ENCODE measurements at places on chromosomes 1 and 21.

- no peak for DNase-seq
Measured at GRCh38 chr1:27999055-27999454, 39.3 kb downstream of the XKR8 start.

DNA sequence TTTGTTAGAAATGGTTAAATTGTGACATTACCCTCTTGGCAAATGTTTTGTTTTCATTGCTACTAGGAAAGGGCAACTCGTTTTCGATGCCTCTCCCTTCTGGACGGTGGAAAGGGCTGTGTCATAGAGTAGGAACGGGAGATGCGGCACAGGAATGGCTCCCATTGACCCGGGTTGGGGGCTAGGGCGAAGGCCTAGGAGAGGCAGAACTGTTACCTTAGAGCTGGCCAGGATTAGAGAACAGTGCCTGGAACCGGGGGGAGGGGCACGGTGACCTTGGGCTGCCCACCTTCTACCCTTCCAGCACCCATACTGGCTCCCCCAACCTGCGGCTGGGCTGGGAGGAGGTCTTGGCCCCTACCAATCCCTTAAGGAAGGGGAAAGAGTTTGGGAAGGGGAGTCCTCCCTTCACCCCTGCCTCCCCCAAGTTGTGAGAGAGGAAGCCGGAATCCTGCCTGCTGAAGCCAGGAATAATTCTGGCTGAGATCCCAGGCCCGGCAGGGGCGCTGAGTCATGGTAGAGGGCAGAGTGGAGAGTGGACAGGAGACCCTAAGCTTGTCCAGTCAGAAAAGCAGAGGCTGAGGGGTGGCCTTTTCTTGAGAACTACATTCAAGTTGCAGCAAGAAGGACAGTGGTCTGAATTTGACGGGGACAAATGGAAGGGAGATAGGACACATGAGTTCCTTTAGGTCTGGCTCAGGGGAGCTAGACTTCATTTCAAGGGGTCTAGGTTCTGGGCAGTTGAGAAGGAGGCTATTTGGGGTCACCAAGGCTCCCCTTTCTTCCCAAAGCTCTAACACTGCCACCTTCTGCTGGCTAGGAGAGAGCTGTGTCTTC, 8.2 kb downstream of the LMNA start:
- peak; percentile 75 for DNase-seq

DNA sequence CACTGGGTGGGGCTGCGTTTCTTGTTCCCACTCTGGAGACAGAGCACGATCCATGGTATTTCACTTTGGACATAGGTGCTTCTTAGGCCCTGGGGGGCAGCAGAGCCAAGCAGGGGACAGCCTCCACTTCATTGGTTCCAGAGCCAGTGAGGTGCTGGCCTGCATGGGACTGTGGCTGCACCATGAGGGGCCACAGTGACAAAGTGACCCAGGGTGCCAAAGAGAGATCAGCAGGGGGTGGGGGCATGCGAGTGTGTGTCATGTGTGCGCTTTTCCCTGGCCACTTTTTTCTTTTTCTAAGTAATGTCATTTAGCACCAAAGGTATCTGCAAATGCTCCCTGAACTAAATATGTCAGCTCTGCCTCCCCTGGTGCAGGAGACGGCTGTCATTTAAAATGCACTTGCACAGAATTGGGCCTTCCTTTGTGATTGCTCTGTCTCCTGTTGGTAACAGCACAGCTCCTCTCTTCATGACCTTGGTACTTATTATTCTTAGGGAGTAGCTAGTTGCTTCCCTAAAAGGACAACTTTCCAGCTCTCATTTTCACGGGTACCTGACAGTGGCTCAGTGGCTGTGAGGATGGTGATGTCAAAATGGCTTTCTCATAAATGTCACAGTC, 75.5 kb upstream of the VAMP3 start:
- no peak for DNase-seq

- DNase-seq = no peak
Measured at GRCh38 chr1:179194068-179194537, 35.4 kb downstream of the ABL2 start.

DNA sequence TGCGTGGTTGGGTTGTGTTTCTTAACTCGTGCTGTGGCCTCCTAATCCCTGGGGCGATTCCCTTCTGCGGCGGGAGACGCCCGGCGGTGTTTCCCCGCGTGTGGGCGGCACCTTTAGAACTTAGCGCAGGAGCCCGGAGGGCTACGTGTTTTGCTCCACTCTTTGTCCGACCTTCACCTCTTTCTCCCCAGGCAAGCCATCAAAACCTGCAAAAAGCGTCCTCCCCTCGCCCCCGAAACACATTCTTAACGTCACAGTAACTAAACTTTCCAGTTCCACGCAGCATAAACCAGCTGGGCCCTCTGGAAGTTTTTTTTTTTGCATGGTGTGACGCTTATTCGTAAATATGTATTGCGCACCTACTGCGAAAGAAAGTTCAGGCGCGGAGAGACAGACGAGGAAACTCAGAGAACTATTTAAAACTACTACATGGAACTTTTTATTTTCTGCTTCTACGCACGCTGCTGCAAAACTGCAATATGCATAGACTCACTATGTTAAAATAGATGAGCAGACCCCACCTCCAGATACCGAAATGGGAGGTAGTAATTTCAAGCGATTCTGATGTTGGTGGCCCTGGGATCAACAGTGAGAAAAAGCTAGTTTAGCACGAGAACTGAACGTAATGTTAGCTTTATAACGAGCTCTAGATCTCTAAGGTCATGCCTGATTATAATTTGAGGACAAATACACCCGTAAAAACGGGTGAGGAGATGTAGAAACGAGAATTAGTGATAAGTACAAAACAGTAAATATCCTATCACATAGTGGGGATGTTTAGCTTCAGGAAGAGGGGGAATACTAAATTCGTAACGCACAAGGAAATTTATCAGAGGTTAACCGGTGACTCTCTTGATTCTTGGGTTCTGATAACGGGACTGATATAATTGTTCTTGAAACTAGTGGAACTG, 920 bp downstream of the MTR start:
- DNase-seq = peak; percentile 23

DNA sequence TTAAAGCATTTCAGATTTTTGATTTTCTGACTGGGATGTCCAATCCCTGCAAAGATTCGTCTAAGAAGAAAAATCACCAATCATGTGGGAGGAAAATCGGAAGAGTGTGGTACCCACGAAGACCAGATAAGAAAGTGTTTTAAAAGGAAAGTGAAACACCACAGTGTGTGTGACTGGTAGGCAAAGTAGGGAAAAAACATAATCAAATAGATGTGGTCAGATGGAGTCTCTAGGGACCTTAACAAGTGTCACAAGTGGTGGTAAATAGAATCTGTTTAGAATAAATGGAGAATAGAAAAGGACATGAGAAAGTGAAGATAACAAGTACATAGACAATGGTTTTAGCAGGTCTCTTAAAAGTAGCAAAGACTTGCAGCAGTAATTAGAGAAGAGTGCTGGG, 154.6 kb downstream of the SLC30A10 start:
- DNase-seq = no peak

DNA sequence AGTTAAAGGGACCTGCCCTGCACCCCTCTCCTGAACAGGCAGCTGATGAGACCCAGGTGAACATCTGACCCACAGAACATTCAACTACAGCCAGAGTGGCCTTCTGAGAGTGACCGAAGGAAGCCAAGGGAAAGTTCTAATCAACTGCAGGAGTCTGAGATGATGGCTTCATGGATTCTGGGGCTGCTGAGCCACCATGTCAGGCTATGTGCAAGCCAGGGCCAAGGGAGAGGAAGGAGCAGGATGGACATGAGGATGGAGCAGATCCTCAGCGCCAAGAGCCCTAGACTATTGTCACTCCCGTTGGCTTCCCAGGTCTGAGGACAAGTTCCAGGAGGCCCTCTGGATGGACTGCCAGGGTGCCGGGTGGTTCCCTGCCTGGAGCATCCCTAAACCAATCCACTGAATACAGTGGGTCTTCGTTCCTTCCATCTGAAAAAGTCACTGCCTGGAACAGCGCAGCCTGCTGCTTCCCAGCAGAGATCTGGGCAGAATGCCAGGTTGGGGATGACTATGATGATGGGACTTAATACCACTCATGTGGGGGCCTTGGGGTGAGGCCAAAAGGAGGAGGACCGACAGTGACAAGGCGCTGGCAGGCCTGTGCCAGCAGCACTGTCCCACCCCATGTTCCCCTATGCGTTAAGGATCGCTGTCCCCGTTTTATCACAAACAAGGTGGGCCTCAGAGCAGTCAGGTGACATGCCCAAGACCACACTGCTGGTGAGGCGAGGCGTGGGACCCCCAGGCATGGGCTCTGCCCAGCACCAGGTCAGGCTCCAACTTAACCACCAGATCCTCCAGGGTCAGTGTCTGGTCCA, 19.8 kb downstream of the SPOCD1 start:
- no peak for DNase-seq

DNA sequence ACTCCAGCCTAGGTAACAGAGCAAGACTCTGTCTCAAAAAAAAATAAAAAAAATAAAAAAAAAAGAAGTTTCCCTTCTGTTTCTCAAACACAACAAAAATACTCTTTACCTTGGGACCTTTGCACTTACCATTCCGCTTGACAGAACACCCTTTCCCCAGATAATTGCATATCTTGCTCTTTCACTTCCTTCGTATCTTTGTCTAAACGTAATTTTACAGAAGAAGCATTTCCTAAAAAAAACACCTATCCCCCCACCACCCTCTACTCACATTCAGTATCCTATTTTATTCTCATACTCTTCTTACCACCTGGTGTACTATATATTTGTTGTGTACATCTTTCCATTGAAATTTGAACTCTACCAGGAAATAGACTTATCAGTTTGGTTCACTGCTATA, 32.7 kb downstream of the ASH1L start:
- DNase-seq = no peak

- DNase-seq = no peak
Measured at GRCh38 chr1:54549181-54549924, 1.3 kb downstream of the ACOT11 start.

DNA sequence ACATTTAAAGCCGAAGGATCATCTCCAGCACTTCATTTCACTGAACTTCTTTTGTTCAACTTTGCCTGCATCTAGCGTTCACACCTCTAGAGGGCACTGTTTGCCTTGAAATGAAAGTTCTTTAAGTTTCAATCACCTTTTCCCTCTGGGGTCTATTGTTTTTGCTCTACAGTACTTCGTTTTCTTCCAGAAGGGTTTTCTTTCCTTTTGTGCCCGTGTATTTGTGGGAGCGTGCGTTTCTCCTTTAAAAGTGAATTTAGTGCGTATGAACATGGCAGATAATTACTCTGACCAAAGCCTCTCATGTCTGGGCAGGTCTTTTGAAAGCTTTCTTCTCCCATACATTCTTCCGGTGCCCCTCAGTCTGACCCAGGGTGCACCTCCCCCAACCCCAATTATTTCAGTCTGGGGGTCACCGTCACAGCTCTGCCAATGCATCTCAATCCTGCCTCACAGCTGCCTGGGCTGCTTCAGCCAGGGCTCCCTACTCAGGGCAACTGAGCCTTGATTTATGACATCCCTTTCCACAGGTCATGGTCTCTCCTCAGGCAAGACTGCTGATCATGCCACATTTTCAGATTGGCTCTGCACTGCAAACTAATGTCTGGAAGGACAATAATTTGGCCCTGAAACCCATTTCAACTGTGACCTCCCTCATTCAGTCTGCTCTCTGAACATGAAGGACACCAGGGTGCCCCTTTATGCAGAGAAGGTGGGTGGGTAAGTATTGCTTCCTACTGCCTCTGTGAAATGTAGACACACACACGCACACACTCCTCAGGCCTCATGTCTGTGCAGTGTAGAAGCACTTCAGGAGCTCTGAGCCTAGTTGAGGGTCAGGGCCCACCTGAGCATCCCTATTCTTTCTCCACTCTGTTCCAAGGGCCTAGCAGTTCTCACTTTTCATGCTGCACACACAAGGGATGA, 88.6 kb downstream of the NUF2 start:
- peak; percentile 20 for DNase-seq

- no peak for DNase-seq
Measured at GRCh38 chr1:224219011-224219611, 36.1 kb downstream of the DEGS1 start.

- no peak for DNase-seq
Measured at GRCh38 chr1:171506525-171507304, 21.4 kb downstream of the PRRC2C start.

- DNase-seq = no peak
Measured at GRCh38 chr1:234565132-234565531, 44.8 kb downstream of the IRF2BP2 start.

DNA sequence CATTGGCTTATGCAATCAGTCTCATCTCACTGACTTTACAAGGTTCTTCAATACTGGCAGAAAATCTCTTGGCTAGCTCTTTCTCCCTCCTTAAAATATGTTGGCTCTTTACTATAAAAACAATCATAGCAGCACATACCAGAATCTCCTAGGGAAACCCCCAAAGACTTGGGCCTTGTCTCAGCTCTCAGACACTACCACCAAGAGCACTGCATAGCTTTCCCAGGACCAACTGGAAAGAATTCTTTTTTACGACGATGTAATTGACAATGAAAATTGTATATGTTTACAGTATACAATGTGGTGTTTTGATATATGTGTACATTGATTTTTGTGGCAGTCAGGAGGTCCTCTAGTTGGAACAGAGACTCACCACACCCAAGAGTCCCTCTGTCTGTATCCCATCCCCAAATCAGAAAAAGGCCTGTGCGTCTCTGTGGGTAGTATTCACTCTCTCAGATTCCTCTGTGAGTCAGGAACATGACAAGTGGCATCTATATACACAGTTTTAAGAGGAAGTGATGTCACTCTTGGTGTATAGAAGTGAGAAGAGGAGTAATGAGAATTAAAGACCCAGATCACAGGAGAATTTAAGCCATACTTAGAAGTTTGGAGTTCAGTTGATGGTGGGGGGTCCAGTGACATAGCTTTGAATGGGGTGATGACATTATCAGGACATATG, 21.1 kb downstream of the SMAP2 start:
- no peak for DNase-seq

- DNase-seq = no peak
Measured at GRCh38 chr1:17403081-17403480, 31.1 kb downstream of the PADI6 start.

- no peak for DNase-seq
Measured at GRCh38 chr1:175388285-175388684, 195.7 kb upstream of the KIAA0040 start.

GRCh38 chr1:21469581-21469980, 29.6 kb downstream of the NBPF3 start:
- no peak for DNase-seq

- no peak for DNase-seq
Measured at GRCh38 chr1:37561133-37562132, 4.7 kb downstream of the DNALI1 start.

GRCh38 chr1:56301791-56302190, 277.6 kb downstream of the PLPP3 start:
- DNase-seq = peak; percentile 76

- no peak for DNase-seq
Measured at GRCh38 chr1:116962987-116963639, 38.4 kb upstream of the CD101 start.

DNA sequence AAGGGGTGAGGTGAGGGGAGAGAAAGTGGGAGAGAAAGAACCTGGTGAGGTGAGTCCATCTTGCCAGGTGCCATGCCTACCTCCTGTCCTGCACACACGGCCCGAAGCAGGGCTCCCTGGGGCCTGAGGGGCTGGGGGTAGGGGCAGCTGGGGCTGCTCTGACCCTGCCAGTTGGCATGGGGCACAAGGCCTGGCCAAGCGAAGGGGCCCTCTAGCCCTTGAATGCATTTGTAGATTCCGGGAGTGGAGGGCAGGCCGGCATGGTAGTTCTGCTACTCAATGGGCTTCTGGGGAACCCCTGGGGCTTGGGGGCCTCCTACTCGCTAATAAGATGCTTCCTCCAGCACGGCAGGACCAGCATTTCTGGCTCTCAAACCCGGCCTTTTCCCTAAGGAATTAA, 3.6 kb upstream of the PRDM16 start:
- no peak for DNase-seq
